ENCODE measurements at places on chromosomes 1 and 21.

GRCh38 chr21:17119466-17120297 is 393.2 kb upstream of the CXADR start:
- no peak for DNase-seq

GRCh38 chr1:234597894-234598293 is 12.1 kb downstream of the IRF2BP2 start:
- DNase-seq: no peak

DNA sequence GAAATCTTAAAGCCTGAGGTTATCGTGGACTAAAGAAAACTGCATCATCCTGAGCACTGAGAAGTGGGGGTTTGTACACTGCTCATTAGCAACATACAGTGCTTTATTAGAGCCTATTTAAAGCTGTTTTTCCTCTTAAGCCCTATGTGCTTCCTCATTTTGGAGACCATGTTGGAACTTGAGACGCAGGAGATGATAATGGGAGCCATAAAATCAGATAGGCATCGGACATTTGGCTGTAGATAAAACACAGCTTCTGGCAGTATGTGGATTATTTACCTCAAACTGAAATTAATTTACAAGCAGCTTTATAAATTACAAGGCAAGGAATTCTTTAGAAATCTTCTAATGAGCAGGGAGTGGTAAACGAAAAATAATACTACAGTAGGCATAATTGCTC is 147.7 kb upstream of the IVNS1ABP start:
- DNase-seq: no peak

GRCh38 chr1:44390277-44390676 is 14.8 kb upstream of the RNF220 start:
- peak; percentile 23 for DNase-seq

DNA sequence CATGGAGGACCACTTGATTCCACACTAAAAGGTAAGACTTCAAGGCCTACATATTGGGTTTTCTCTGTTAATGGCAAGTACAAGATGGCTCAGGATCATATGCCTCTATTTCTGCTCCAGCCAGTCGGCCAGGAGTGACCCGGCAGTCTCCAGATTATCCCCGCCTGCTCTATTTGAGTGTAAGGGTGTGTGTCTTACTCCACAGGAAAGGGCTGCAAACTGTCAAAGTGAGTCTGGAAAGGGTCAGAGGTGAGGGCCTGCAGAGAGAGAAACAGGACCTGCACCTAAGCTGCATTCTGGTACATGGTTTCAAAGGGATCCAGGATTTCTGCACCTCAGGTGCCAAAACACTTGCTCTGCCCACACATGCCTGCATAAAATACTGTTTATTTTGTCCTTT is 9.2 kb downstream of the ZNF692 start:
- no peak for DNase-seq

- no peak for DNase-seq
Observed at GRCh38 chr21:45079351-45079750, 5.0 kb downstream of the ADARB1 start.

DNA sequence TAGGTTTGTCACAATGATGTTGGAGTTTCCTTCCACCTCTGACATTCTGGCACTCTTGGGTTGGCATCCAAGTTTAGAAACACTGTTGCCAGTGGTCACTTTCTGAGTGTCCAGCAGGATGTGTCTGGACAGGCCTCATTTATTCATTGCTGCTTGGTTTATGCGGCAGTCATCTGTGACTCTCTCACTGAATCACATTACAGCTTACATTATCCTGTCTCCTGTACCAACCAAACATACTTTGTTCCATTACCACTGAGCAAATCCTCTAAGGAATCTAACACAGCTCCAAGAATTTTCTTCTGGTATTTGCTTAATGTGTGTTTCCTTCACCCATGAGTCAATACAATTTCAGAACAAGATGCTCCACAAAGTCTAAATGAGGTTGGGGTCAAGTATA is 19.9 kb downstream of the SGIP1 start:
- no peak for DNase-seq

DNA sequence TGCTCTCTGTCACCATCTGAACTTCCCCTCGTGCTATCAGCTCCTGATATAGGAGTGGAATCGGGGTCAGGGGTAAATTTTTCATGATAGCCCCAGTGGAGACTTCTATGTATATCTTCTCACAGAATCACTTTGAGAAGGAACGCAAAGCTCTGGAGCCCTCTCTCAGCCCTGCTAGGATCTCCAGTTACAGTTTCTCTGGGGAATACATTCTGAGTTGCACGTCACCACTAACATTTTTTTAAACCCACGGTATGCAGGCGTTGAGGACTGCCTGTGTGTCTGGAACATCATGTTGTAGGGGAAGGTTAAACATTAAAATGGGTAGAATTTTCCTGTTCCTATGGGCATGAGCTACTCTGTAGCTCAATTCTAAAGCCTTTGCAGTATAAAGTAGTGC is 116.4 kb upstream of the FAM78B start:
- no peak for DNase-seq

- no peak for DNase-seq
Observed at GRCh38 chr1:100349246-100349645, 3.1 kb upstream of the CDC14A start.

DNA sequence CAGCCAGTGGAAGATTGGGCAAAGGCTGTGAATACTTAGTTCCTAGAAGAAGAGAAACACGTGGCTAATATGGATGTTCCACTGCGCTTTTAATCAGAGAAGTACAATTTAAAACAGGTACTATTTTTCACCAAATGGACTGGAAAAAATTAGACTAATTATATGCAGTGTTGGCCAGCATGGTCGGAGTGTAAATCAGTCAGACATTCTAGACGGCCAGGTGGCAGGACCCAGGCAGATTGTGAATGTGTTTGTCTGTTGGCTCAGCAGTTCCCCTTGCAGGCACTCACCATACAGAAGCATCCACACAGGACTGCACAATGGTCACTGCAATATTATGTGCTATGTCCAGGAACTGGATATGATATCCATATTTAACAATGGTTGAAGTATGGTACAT is 23.9 kb upstream of the SLC25A34 start:
- DNase-seq: no peak

GRCh38 chr1:22699681-22700520 is 10.7 kb upstream of the EPHB2 start:
- DNase-seq: no peak

DNA sequence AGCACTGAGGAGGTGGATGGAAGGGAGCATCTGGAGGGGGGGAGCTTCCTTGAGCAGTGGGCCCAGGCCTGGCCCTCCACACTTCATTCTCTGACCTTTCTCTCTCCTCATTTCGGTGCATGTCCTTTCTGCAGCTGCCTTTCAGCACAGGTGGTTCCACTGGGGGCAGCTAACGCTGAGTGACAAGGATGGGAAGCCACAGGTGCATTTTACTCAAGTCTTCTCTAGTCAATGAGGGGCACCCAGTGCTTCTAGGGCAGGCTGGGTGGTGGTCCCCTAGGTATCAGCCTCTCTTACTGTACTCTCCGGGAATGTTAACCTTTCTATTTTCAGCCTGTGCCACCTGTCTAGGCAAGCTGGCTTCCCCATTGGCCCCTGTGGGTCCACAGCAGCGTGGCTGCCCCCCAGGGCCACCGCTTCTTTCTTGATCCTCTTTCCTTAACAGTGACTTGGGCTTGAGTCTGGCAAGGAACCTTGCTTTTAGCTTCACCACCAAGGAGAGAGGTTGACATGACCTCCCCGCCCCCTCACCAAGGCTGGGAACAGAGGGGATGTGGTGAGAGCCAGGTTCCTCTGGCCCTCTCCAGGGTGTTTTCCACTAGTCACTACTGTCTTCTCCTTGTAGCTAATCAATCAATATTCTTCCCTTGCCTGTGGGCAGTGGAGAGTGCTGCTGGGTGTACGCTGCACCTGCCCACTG is 43.2 kb downstream of the YARS1 start:
- no peak for DNase-seq

DNA sequence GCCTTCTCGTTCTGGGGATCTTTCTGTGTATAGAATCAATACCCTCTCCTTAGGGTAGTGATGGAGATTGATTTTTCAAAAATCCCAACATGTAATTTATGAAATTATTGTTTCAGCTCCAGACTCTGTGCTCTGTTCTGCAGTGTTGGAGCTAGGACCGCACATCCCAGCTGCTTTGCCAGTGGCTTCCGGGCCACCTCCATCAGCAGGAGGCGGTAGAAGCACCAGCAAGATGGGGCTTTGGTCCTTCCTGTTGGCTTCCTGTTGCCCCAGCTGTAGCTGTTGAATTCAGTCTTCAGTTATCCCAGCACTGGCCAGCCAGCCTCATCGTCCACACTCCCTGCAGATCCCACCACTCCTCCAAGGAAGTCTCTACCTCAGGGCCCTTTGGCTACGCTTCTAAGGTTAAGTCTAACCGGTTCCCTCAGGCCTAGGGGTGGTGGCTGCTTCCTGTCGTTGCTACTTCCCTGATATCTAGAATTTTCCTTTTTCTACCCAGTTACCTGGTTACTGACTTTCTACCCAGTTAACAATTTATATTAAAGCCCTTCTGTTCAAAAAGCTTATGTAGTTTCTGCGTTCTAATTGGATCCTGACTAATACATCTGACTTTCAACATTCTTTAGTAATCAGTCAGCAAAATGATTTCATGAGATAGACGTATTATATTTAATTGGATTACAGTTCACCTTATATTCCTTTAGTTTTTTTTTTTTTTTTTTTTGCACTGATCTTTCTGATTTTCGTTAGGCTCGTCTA is 24.6 kb downstream of the GALNT2 start:
- no peak for DNase-seq

- DNase-seq: no peak
Observed at GRCh38 chr1:225770561-225771248, 6.9 kb upstream of the SRP9 start.

DNA sequence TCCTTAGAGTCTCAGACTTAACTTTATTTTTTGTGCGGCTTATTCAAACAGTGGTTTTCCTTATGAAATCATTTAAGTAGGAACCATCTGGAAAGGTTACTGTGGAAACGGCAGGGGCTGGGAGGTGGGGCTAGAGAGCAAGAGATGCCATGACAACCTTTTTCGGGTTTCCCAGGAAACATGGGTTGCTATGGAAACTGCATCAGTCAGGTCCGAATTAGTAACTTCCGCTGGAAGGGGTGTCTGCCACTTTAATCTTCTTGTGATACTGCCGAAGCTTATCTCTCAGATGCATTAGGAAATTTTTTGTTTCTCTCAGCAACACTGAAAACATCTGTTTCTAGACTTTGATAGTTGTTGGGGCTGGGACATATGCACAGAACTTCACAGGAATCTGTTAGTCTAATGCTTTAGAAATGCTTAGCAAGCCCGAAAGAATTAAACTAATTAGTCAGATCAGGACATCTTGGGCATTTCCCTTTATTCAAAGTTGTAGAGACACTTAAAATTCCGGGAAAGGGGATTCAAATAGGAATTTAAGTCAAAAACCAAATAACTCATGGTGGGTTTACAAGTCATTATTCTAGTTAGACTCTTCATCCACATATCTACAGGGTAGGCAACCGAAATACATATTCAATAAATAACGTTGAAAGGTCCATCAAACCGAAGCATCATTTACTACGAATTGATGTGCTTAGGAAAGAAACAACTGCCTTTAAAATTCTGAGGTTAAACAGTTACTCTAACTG is 2.6 kb downstream of the KCNA3 start:
- no peak for DNase-seq

GRCh38 chr1:35559317-35559944 is 1.8 kb downstream of the NCDN start:
- no peak for DNase-seq

- DNase-seq: no peak
Observed at GRCh38 chr21:15018382-15018781, 46.4 kb downstream of the NRIP1 start.

GRCh38 chr1:29793101-29793546 is 556.8 kb downstream of the PTPRU start:
- DNase-seq: peak; percentile 60

DNA sequence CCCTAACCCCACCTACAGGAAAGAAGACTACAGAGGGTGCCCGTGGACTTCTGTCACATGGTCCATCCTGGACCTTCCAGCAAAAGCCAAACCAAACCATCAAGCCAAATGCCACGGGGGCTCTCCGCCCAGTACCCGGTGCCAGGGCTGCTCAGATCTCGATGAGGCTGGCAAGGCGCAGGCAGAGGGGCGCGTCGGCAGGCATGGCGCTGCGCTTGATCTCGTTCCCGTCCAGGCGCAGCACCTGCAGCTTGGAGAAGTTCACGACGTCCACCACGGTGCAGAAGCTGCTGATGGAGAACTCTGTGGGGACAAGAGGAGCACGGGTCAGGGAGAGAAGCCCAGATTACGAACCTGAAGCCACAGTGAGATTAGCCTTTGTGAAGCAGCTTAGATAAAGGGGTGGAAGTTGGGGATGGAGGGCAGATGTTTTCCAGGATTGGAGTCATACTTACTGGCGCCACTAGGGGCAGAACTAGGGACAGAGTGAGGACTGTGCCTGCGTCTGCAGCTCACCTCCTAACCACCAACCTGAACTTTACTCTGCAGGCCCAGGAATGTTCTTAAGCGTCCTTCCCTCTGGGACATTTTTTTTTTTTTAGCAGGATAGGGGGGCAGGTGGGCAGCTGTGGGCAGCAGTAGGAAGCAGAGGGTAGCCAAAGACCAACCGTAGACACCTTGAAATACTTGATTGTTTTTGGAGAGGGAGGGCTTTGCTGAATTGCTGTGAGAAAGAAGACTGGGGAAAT is 8.6 kb downstream of the FMOD start:
- DNase-seq: peak; percentile 55
